Left hindlimb (tissue), 1 donor: ENCODE measurements at places on chromosomes 5 and 9.

- no peak for DNase-seq
Measured at GRCh38 chr5:61823065-61823464, 482.9 kb upstream of the KIF2A start.

DNA sequence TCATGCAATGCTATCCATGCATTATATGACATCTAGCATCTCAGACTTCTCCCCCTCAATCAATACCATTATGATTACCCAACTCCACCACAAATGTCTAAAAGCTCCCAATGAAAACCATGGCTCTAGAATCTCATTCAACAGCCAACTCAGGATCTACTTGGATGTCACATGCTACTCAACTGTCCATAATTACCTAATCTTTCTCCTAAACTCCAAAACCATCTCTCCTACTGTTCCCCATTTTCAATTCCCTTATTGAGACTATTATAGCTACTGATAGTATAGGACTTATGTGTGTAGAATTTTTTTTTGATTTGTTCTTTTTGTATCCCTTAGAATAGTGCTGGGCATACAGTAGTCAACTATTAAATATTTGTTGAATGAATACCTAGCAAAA is 8.2 kb upstream of the STRBP start:
- DNase-seq: no peak

- no peak for DNase-seq
Measured at GRCh38 chr5:15604986-15605385, 105.0 kb downstream of the FBXL7 start.

GRCh38 chr5:43804041-43804440 is 201.1 kb downstream of the NNT start:
- no peak for DNase-seq

DNA sequence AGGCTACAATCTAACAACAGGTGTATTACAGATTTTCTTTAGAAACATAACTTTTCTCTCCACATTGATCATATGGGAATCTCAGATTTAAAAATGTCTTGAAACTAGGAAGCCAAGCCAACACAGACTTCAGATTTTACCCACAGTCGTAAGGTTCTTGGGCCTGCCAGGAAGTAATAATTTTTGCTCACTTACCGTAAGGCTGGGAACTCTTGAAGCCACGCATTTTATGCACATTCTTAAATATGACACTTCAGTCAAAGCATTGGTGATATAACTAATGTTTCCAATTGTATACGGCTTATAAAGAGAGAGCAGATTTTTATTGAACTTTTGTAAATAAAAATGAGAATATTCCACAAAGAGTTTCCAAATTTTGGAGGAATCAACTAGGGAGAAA is 328.9 kb upstream of the TRPC7 start:
- DNase-seq: no peak

DNA sequence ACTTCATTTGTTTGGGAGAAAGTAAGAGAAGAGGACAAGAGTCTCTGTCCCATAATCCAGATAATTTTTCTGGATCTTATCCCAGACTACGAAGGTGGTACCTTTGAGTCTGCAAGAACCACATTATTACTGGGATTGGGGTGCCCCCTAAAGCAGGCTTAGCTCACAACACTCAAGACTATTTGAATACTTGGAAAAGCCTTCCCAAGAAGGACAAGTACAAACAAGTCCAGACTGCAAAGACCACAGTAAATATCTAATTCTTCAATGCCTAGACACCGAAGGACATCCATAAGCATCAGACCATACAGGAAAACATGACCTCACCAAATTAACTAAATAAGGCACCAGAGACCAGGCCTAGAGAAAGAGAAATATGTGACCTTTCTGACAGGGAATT is 40.2 kb upstream of the TMED7 start:
- DNase-seq: no peak

GRCh38 chr9:137314561-137315560 is 12.8 kb upstream of the NRARP start:
- DNase-seq: peak; percentile 41

GRCh38 chr5:135826994-135827671 is 7.3 kb upstream of the SLC25A48 start:
- no peak for DNase-seq

GRCh38 chr9:30197954-30198353 is 2186.5 kb upstream of the ACO1 start:
- no peak for DNase-seq

GRCh38 chr5:108953940-108954339 is 206.2 kb downstream of the FER start:
- no peak for DNase-seq

GRCh38 chr9:83304686-83305085 is 233.5 kb downstream of the FRMD3 start:
- peak; percentile 90 for DNase-seq

GRCh38 chr9:127293767-127294166 is 29.2 kb downstream of the GARNL3 start:
- DNase-seq: no peak

DNA sequence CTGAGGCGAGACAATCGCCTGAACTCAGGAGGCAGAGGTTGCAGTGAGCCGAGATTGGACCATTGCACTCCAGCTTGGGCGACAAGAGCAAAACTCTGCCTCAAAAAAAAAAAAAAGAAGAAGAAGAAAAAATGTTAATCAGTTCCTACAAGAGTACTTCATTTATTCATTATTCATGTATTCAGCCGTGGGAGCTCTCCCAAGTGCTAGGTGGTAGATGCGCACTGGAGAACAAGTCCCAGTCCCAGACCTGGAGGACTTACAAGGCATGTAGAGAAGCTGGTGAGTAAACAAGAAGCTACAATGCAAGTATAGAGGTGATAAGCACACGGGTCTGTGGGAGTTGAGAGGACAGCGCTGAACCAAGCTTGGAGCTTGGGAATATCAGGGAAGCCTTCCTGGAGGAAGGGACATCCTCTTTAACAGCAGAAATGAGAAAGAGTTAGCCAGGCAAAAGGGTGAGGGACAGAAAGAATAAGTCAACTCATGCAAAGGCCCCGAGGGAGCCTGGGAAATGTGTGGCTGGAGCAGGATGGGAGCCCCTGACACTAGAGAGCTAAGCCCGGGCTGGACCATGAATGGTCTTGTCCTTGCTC is 17.4 kb upstream of the AQP7 start:
- no peak for DNase-seq

DNA sequence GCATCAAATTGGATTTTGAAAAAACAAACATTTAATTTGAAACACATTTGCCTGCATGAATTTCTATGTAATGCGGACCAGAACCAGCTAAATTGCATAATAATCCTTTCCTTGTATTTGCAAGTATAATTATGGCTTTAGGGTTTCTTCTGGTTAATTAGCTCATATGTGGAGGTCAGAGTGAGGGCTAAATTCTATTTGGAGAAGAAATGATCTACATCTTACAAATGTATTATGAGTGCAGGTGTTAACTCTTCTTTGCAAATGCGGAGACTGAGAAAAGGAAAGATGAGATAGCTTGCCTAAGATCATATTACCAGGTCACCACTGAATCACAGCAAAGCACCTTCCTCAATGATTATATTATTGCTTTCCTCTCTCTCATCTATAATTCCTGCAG is 194.7 kb downstream of the CDH9 start:
- DNase-seq: no peak

GRCh38 chr9:118609355-118610044 is 759.7 kb downstream of the BRINP1 start:
- DNase-seq: no peak

DNA sequence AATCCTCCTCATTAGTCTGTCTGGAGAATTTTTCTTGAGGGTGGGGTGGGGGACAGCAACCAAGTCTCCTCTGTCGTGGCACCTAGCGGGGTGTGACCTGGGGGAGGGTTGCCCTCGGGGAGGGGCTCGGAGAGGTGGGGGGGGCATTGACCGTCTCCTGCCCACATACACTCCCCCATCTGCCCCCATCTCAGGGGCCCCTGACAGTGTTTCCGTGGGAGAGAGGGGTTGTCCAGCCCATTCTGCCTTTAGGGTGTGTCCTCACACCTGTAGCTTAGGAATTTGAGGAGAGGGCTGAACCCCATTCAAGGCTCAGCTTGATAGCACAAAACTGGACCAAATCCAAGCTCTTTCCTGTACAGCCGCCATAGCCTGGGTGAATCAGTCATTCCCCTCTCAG is 5.9 kb upstream of the CXXC5 start:
- peak; percentile 18 for DNase-seq

DNA sequence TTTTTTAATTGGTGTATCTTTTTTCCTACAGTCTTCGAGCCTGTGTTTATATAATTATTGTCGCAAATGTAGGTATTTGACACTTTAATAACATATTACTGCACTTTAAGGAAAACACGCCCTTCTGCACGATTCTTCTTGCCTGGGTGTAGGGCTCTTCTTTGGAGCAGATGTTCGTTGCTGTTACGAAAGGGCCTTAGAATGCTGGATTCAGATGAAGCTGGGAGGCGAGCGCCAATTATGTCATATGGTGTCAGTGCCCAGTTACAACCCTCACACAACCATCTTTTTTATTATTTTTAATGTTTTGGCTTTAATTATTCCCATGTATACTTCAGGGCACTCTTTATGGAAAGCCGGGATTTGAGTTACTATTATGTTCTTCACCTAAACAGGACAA is 553.0 kb downstream of the EBF1 start:
- no peak for DNase-seq

- DNase-seq: no peak
Measured at GRCh38 chr9:129750013-129750638, 2.7 kb downstream of the PTGES start.

GRCh38 chr5:153147891-153148623 is 342.4 kb upstream of the GRIA1 start:
- DNase-seq: no peak

GRCh38 chr5:108380531-108381349 is 1.2 kb downstream of the FBXL17 start:
- peak; percentile 81 for DNase-seq

GRCh38 chr5:90421136-90421535 is 11.6 kb upstream of the CETN3 start:
- no peak for DNase-seq

DNA sequence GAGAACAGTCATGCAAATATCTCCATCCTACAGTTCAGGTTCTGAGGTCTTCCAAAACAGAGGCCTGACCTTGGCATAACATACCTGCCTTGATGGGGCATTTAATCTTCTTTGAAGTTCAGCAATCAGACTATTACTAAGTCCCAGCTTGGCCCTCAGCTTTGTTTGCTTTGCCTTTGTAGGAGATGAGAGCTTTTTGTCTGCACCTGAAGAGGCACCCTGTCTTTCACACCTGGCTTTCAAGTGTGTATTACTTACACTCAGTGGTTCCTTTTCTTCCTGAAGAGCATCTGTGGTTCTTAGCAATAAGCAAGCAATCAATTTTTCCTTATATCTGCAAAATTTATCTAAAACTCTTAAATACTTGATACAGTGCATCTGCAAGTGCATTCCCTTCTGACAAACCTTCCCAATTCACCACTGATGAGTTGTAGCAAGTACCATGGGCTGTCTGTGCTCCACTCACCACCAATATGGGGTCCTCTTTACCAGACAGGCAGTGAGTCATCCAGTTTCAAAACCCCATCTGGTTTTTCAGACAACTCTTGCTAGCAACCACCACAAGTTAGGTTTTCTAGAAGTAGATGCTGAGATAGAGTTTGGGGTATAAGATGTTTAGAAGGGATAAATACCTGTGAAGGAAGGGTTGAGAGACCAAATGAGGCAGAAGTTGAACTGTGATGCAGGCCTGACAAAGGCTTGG is 100.2 kb downstream of the HINT1 start:
- DNase-seq: no peak

GRCh38 chr5:169216866-169217265 is 84.1 kb downstream of the SLIT3 start:
- DNase-seq: no peak

GRCh38 chr5:149584121-149584520 is 2.8 kb downstream of the ARHGEF37 start:
- no peak for DNase-seq

DNA sequence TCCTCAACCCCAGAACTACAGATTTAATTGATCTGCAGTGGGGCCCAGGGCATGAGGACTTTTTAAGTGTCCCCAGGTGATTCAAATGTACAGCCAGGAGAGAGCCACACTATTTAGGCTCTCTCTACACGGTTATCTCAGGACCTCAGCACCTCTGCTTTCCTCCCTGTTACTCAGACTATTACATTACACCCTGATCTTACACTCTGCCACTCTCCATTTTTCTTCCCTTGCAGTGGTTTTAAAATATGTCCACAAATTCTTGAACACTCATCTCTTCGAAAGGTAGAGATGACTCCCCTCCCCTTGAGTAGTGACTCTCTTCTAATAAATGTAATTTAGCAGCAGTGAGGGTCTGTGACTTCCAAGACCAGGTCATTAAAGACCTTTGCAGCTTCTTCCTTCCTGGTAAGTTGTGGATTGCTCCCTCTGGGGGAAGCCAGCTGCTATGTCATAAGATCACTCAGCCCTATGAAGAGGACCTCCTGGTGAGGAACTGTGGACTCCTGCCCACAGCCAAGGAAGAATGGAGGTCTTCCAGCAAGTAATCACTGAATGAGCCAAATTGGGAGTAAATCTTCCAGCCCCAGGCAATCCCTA is 87.5 kb upstream of the SSBP2 start:
- no peak for DNase-seq

DNA sequence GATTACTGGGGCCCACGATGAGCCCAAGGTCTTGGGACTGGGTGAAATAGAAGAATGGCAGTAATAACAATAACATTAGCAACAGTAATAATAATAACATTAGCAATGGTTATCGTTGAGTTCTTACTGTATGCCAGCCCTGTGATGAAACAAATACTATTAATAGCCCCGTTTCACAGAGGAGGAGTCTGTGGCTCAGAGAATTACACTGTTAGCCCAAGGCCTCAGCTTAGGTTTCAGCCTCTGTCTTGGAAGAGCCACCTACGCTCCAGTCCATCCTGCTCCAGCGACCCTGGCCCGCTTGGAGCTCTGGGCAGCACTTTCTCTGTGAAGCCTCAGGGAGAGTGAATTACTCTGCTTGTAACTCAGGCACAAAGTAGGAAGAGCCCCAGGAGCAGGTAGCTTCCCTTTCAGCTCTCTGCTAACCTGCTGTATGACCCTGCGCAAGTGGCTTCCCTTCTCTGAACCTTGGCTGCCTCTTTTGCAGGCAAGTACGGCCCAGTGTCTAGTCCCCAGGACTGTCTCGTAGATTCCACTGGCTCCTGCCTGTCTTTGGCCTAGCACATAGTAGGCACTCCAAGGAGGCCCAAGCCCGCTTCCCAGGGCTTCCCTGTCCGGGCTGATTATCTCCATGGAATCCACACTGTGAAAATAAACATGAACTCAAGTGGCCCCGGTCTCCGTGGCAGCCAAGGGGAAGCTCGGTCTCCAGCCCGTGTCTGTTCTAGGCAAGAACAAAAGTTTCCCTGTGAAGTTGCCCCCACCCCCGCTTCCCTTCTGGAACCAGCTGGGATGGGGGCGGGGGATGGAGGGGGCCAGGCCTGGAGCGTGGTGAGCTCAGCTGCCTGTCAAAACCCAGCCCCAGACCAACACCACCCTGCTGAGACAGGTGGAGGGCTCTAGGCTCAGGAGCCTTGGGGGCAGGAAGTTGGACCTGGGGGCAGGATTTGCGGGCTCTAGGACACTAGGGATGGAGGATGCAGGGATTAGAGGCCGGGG is 26.2 kb upstream of the LMX1B start:
- DNase-seq: peak; percentile 64

- no peak for DNase-seq
Measured at GRCh38 chr5:180156141-180156540, 52.9 kb downstream of the RASGEF1C start.

- no peak for DNase-seq
Measured at GRCh38 chr9:131391504-131391903, 2.4 kb upstream of the PRRC2B start.

GRCh38 chr9:90141723-90142122 is 500.9 kb downstream of the DIRAS2 start:
- no peak for DNase-seq

GRCh38 chr5:40833712-40834229 is 1.3 kb downstream of the RPL37 start:
- DNase-seq: no peak
